Motor neuron (in vitro differentiated cells): ENCODE measurements at places on chromosomes 1 and 21.
A peak's percentile ranks its signal among the peaks of the same experiment; 100 is the strongest.

DNA sequence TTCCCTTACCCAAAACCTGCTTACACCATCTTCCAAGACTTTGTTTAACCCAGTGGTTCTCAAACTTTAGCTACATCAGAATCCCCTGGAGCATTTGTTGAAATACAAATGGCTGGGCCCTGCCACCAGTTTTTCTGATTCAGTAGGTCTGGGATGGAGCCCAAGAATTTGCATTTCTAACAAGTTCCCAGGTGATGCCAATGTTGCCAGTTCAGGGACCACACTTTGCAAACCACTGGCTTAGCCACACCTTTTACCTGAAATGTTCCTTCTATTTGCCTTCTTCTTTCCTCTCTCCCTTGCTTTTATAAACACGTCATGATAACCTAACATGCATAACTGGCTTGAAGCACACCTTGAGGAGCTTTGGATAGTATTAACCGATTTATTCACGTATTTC is 16.1 kb upstream of the FCAMR start:
- no peak for ATAC-seq

DNA sequence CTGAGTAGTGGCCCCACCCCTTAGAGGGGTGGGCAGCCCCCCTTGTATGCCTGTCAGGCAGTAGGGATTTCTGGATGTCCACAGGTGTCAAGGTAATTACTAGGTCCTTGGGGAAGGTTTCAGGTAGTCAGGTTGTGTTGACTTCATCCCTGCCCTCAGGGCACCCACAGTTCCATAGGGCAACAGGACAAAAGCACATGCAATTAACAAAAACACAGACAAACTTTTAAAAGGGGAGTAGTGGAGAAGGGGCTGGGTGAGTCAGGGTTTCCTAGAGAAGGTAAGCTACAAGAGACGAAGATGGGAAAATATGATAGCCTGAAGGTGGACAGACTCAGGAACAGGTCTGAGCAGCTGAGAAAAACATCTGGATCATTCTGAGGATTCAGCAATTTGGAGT is 14.1 kb downstream of the KRTCAP2 start:
- ATAC-seq, result no peak

DNA sequence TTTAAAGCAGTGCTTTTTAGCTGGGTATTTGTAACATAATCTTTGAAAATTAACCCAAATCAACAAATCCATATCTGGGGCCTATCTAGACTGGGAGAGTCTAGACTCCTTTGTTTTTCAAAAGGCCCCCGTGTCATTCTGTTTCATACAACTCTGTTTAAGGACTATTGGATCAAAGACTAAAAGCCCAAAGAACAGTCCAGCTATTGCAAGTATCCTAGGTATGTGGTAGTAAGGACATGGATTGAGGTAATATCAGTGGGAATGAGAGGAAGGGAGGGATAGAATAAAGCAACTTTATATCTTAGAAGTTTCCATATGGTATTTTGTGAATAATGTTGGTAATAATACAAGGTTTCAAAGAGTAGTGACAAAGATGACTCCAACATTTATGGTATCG is 18.2 kb downstream of the KIF1B start:
- ATAC-seq, result no peak

GRCh38 chr1:44609412-44609767 is 64.9 kb downstream of the TMEM53 start:
- peak; percentile 69 for ATAC-seq

GRCh38 chr21:39079617-39080016 is 103.6 kb downstream of the PSMG1 start:
- ATAC-seq, result no peak

DNA sequence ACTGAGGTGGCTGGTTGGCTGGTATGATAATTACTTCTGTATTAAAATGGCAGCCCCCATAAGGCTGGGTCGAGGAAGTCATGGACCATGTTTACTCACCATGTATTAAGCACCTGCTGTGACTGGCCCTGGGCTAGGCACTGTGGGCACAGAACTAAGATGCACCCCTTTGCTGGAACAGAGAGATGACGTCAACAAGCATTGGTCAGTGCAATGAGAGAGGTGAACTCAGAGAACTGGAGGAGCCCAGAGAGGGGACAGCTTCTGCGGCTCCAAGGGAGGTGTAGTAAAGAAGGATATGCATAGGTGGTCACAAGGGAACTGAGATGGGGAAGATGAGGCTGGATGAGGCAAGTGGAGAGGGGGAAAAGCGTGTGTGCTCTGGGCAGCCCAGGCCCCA is 88.7 kb downstream of the KAZN start:
- ATAC-seq, result no peak

GRCh38 chr1:59408608-59409240 is 111.8 kb downstream of the FGGY start:
- ATAC-seq, result no peak

GRCh38 chr1:205706601-205707502 is 26.5 kb upstream of the SLC45A3 start:
- no peak for ATAC-seq

DNA sequence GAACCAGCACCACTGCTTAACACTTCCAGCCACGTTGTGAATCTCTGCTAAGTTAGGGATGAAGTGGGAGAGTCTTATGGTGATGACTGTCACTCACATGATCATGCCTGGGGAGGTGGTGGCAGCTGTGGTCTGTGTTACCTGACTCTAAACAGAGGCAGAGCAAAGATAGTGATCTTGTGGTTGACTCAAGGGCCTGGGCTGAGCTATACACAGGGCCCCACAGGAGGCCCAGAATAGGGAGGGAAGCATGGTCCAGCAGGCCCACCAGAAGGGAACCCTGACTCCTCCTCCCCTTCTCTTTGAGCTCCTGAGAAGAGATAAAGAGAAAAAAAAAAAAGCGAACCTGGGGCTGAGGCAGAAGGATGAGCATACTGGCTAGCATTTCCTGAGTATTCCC is 55.0 kb downstream of the PLXNA2 start:
- ATAC-seq, result no peak

- ATAC-seq, result no peak
Observed at GRCh38 chr1:226364514-226364899, 43.4 kb downstream of the PARP1 start.
